ENCODE measurements at places on chromosomes 1 and 21. TPM values are rescaled to one million over a fixed set of nuclear protein-coding genes. Genes with fewer than 3 reads are reported as not detected.
A peak's percentile ranks its signal among the peaks of the same experiment; 100 is the strongest.

GRCh38 chr1:39900662-39901463 is 854 bp downstream of the MYCL start:
- peaks cover 6% of the 10 kb centered on the region for H3K4me1 ChIP-seq
- no peaks in the 10 kb centered on the region for H3K36me3 ChIP-seq
- H3K4me3 ChIP-seq, result peak overlapping the region; percentile 77
- H3K27ac ChIP-seq, result no peak overlapping the region
- H3K27me3 ChIP-seq, result peaks cover 66% of the 10 kb centered on the region

- no peaks in the 10 kb centered on the region for H3K27me3 ChIP-seq
- no peak overlapping the region for H3K27ac ChIP-seq
- DNase-seq, result peak; percentile 78
- no peak overlapping the region for H3K4me3 ChIP-seq
- H3K4me1 ChIP-seq, result no peaks in the 10 kb centered on the region
Observed at GRCh38 chr1:17274186-17275170, 25.6 kb downstream of the PADI3 start.

GRCh38 chr1:1245817-1246576 is 525 bp downstream of the C1QTNF12 start:
- H3K27ac ChIP-seq, result no peak overlapping the region
- H3K4me1 ChIP-seq, result peaks cover 3% of the 10 kb centered on the region
- peaks cover 2% of the 10 kb centered on the region for H3K36me3 ChIP-seq

- peak overlapping the region; percentile 80 for H3K27ac ChIP-seq
- peaks cover 59% of the 10 kb centered on the region for H3K4me1 ChIP-seq
- H3K4me3 ChIP-seq, result peak overlapping the region; percentile 68
- peak; percentile 70 for DNase-seq
- peaks cover 14% of the 10 kb centered on the region for H3K36me3 ChIP-seq
Observed at GRCh38 chr1:27436204-27437159, 44.1 kb downstream of the GPR3 start.

- H3K27ac ChIP-seq, result no peak overlapping the region
- H3K4me3 ChIP-seq, result no peak overlapping the region
- no peak for DNase-seq
- no peaks in the 10 kb centered on the region for H3K4me1 ChIP-seq
Observed at GRCh38 chr1:38228718-38229117, 182.1 kb upstream of the POU3F1 start.

DNA sequence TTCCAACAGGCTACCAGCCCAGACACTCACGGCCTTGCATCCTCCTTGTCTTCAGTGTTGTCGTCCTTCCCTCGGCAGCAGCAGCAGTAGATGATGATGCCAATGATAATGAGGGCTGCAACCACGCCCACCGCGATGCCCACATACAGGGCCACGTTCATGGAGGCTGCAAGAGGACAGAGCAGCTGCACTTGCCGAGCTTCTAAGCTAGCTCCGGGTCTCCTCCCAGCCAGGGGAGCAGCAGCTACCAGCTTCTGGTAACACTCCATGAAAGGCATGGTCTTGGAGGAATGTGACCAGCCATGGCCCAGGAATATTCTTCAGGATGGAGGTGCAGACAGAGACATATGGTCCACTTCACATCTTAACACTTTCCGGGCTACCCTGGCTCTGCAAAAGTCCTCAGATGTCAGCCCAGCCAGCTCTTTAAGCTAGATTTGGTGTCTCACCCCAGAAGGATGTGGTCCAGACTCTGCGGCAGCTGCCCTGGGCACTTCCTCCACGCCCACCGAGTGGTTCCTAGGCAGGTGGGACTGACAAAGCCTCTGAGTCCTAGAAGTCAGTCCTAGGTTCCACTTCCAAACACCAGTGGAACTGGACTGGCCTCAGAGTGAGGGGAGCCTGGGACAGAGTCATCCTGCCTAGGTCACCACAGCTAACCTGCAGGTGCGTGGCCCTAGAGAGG is 35.1 kb downstream of the GPA33 start:
- no peaks in the 10 kb centered on the region for H3K36me3 ChIP-seq
- H3K4me1 ChIP-seq, result peaks cover 10% of the 10 kb centered on the region
- H3K4me3 ChIP-seq, result no peak overlapping the region
- H3K27ac ChIP-seq, result no peak overlapping the region

- peak; percentile 89 for DNase-seq
- H3K4me3 ChIP-seq, result no peak overlapping the region
- peaks cover 18% of the 10 kb centered on the region for H3K27me3 ChIP-seq
- no peak overlapping the region for H3K27ac ChIP-seq
Observed at GRCh38 chr1:153465811-153466636, 5.6 kb upstream of the S100A7 start.

The HPCAL4 gene
- total RNA-seq, result 0.44 TPM

The LRIG2 gene
- 12.7 TPM for total RNA-seq

The EPHA8 gene
- not detected for total RNA-seq

The OLIG2 gene
- not detected for total RNA-seq
